SHP77 (cell line): ENCODE measurements at places on chromosomes 11 and 22.

- no peak for DNase-seq
These were observed 2.1 kb upstream of the APOA5 start for GRCh38 chr11:116793772-116794097.

GRCh38 chr11:6531267-6531752 lies 34.2 kb downstream of the DNHD1 start:
- DNase-seq: no peak

- no peak for DNase-seq
These were observed 7.2 kb upstream of the NIPSNAP1 start for GRCh38 chr22:29587938-29588699.

DNA sequence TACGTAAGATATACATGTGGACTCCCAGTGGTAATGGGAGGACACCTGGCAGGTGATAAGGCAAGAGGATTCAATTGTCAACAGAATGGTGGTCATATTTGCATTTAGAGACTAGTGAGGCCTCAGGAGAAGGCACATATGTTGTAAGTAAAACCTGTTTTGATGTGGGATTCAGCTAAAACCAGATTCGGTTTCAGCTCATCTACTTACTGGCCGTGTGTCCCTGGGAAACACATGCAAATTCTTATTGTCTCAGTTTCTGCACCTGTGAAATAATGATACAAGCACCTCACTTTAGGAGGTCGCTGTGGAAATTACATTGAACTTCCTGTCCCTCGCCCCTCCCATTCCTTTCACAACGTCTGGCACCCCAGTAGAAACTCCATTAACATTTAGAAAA lies 78.9 kb upstream of the FIBIN start:
- no peak for DNase-seq

DNA sequence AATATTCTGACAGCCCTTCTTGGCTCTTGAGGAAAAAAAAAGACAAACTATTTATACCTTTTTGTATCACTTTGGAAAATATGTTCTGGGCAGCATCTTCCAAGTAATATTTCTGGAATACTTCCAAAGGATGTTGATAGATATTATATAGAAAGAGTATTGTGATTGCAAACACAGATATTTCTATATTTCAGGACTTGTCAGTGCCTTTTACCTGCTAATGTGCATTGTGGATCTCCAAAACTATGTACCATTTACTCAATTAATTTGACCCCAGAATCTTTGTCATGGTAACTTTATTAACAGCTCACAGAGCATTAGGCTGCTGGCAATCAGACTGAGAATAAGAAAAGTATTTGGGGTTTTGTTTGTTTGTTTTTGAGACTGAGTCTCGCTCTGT lies 16.7 kb upstream of the CCND1 start:
- DNase-seq: no peak
